Stimulated activated CD4-positive, alpha-beta T cell treated with anti-CD3 and anti-CD28 coated beads, TNF-alpha, amount 100 ng/mL, for 24 hours (primary cell): ENCODE measurements at places on chromosomes 2 and 18.

DNA sequence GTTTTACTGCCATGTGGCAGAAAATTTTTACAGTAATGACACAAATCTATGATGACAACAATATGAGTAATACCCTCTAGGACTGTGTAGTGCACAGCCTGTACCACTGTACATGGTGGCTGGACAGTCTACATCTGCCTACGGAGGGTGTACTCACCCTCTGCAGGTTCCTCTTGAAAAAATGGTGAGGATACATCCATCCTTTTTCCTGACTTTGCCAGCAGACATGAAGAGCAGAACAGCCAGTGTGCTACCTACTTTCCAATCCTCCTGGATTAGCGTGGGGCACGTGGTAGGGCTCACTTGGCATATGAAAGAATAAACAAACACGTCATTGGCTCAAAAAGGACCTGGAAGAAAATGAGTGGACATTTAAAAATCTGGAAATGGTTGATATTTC is 62.6 kb downstream of the TRPM8 start:
- no peak for DNase-seq

- DNase-seq = no peak
Measured at GRCh38 chr2:11534746-11535484, 1.1 kb downstream of the GREB1 start.

- no peak for DNase-seq
Measured at GRCh38 chr2:38296197-38296780, 80.8 kb downstream of the ATL2 start.

GRCh38 chr2:23635442-23636340 is 250.7 kb downstream of the KLHL29 start:
- DNase-seq = no peak

DNA sequence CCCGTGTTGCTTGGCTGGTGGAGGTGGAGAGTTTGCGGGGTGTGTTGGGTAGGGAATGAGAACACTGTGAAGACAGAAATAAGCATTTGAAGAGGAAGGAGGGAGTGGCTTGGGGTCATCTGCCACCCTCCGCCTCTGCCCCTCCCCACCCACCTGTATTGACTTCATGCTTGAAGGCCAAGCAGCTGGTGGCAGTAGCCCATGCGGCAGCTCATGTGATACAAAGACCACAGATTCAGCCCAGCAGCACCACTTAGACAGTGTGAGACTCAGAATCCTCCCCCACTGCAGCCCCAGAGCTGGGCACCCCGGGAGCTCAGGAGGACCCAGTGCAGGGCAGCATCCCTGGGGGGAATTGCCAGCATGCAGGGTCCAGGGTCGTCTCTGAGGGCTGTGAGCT is 15.4 kb downstream of the NPPC start:
- DNase-seq = no peak
